ENCODE measurements at places on chromosomes 2 and 18.

DNA sequence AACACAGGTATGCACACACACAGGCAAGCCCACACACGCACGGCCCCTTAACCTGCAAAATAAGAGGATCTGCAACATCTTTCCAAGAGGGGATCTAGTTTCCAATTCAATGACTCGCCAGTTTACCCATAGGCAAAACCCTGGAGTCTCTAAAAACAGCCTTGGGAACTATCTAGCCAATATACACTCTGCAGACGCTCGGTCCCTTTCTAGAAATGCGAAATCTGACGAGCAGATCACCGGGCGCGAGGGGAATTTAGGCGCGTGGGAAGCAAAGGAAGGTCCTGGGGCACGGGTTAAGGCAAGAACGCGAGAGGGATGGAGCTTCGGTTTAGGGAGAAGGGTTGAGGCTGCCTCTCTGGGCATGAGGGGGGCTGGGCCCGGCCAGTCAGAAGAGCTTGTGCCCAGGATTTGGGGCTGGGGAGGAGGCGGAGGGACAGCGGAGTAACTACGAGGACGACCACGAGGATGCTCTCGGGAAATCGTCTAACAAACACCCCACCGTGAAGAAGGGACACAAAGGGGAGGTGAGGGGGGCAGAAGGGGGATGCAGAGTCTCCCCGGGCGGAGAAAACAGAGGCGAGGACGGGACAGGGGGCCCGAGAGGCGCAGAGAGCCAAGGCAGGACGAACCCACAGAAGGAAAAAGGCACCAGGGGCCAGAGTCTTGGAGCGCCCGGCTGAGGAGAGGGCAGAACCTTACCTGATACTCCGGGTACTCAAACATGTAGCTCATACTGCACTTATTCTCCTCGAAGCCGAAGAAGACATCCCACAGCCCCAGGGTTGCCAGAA lies 542 bp downstream of the PGAP1 start:
- DNase-seq: no peak

- no peak for DNase-seq
These were observed 84.7 kb upstream of the EML6 start for GRCh38 chr2:54638774-54639187.

DNA sequence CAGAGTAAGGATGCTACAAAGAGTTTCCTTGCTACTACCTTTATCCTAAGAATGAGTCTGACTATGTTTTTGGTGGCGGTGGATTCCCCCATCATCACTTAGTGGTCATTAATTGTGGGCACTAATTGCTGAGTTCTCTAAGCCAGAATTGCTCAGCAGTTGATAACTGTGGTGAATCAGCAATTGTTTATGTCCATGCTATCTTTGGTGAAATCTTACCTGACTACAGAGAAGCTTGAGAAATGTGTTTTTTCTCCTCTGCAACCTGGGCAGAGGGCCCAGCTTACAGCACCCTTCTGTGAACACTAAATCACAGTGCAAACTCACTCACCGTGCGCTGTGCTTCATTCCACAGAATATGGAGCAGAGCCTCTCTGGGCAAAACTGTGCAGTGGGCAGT lies 683.6 kb downstream of the CNTNAP5 start:
- DNase-seq: no peak

GRCh38 chr2:72367530-72368225 lies 220.0 kb upstream of the CYP26B1 start:
- no peak for DNase-seq

DNA sequence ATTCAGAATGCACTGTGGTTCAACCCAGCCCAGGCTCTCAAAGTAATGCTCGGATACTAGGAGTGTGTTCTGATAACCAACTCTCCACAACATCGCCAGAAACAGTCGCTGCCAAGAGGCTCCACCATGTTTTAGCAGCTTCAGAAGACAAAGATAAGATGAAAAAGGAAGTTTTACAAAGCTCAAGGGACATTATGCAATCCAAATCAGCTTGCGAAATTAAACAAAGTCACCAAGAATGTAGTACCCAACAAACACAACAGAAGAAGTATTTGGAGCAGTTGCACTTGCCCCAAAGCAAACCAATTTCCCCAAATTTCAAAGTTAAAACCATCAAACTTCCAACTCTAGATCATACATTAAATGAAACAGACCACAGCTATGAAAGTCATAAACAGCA lies 360.9 kb downstream of the XIRP2 start:
- no peak for DNase-seq

GRCh38 chr2:140604096-140604495 lies 1526.7 kb downstream of the LRP1B start:
- no peak for DNase-seq

GRCh38 chr2:187710791-187711521 lies 156.7 kb upstream of the TFPI start:
- no peak for DNase-seq

DNA sequence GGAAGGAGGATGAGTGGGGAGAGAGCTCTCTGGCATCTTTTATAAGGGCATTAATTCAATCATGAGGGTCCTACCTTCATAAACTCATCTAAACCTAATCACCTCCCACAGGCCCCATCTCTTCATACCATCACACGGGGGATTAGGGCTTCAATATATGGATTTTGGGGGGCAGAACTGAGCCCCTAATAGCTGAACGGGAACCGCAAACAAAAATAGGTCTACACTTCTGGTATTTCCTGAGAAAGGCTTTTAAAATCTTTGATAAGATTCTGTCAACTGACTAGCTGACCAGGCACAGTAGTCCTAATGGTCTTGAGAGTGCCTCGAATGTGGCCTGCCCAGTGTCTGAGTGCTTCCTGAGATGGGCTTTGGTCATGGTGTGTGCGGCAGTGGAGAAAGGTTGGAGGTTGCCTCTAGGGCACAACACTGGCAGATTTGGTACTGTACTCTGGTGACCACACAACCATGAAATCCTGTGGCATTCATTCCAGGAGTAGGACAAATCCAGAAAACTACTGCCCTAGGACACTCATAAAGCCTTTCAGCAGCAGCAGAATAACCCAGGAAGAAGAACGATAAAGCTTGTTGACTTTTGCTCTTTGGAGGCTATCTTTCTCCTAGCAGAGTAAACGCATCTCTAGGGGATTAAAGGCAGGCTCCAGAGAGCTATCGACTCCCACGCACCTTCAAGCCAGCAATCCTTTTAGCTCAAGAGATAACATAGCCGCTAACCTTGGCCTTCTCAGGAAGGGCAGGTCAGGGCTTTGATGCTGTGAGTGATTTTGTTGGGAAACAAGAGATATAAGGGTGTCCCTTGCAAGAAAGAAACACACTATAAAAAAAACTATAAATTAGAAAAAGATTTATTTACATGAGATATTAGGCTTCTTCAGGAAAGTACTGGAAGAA lies 12.3 kb upstream of the APOB start:
- no peak for DNase-seq

DNA sequence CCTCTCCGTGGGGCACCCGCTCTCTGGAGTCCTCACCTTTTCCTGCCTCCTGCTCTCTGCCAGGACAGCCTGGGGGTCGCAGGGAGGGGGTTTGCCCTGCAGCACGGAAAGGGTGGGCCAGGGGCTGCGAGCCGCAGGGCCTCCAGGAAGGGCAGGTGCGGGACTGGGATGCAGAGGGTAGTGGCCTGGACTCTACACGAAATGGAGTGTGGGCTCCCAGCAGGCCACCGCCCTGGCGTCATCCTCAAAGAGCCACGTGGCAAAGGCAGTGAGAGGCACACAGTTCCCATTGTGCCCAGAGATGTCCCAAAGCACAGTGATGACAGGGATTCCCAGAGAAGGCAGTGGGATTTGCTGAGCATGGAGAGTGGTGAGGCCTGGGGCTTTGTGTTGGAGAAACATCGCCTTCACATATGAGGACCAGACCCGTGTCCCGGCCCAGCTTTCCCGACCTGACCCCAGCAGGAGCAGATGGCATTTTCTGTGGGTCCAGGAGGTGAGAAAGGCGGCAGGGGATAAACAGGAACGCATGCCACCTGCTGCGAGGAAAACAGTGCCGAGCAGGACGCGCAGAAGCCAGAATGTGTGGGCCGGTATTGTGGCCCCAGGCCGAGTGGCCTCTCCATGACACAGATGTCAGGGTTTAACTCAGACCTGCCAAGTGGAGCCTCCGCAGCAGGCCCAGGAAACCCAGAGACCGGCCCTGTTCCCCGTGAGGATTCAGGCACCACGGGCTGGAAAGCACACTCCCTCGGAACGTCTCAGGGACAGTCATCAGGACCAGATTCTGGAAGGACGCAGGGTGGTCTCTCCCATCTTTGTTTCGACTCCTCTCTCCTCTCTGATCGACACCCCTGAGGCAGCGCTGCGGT lies 855.5 kb upstream of the SALL3 start:
- DNase-seq: no peak

- DNase-seq: no peak
These were observed 536.4 kb upstream of the CDH7 start for GRCh38 chr18:65214456-65214855.

- DNase-seq: no peak
These were observed 25.6 kb upstream of the ACSL3 start for GRCh38 chr2:222835143-222835822.

- no peak for DNase-seq
These were observed 12.8 kb upstream of the ZNF532 start for GRCh38 chr18:58851856-58852255.

DNA sequence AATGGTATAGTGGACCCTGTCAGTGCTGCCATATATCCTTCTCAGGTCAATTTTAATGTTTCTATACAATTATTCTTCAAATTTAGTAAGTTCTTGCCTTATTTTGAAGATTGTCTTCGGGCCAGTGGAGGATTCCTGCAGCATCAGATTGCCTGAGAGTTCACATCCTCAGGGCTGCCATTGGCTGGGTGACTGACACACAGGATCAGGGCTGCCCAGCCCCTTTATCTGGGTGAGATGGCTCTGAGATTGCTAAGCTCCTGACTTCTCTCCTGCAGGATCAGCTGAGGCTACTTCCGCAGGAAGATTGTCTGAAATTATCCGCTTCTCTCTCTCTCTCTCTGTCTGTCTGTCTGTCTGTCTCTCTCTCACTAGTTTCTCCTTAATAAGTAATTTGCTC lies 567.4 kb downstream of the TSN start:
- no peak for DNase-seq

DNA sequence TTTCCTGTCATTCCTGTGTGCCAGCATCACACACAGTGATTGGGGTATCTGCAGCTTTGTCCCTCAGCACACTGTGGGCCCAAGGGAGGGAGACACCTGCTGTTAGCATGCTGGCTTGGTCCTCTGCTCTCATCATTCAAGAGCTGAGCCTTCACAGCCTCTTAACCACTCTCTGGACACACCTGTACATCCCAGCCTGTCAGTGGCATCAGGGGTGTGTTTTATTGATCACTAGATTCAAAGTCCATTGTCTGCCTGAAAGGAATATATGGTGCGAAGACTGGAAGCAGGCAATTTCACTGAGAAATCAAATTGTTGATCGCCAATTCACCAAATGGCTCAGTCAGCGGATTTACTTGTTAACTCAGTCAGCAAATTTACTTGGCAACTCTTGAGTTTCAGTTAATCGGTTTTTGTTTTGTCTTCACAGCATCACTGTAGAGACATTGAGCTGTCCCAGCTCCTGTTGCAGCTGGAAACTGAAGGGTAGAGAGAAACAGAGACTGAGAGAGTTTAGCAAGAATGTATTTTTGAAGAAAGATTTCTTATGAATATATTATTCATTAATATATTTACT lies 56.3 kb upstream of the TMEM200C start:
- DNase-seq: no peak

- DNase-seq: no peak
These were observed 16.9 kb upstream of the RGPD4 start for GRCh38 chr2:107809835-107810234.

DNA sequence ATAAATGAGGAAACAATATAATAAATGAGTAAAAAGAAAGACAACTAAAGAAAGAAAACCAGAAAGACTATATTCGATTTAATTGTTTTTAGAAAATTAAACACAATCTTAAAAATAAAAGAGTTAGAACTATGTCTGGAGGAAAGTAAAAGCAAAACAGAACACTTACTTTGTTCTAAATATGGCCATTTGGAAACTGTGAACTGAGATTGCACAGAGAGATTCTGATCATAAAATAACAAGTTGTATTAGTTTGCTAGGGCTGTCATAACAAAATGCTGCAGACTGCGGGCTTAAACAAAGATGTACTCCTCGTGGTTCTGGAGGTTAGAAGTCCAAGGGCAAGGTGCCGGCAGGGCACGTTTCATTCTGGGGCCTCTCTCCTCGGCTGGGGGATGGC lies 128.1 kb upstream of the AQP4 start:
- no peak for DNase-seq

DNA sequence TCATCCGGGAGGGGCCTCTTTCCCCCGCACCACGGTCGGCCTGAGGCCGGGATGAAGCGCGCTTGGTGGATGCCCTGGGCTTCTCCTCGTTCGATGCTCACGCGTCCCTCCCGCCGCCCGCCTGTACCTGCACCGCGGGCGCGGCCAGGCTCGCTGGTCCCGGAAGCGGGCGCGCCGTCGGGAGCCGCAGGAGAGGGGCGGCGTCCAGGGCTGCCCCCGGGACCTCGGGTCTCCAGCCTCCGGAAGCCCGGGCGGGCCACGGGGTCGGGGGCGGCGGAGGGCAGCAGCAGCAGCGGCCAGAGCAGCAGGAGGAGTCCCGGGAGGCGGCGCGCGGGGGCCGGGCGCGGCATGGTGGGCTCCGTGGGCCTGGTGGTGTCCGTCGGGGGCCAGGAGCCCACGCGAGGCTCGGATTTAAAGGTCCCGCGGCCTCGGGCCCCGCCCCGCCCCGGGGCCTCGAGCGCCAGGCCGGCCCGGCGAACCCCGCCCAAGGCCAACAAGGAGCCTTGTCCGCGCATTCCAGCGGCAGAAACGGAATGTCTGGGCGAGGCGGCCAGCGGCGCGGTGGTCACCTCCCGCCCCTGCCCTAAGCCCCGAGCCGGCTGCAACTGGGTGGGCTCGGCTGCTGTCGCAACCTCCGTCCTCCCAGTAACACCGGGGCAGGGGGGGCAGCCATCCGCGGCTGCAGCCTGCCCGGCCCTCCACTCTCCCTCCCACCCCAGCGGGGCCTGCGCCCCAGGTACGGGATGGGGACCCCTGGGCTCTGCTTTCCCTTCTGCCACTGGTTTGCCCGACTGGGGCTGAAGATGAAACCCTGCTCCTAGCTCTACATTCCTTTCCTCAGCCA lies at the start of gene MATN3:
TSS of gene MATN3 (minus strand) at position 387 of the 844 bp plus-strand sequence. CDS start at position 350, 37 bp downstream.
- no peak for DNase-seq

DNA sequence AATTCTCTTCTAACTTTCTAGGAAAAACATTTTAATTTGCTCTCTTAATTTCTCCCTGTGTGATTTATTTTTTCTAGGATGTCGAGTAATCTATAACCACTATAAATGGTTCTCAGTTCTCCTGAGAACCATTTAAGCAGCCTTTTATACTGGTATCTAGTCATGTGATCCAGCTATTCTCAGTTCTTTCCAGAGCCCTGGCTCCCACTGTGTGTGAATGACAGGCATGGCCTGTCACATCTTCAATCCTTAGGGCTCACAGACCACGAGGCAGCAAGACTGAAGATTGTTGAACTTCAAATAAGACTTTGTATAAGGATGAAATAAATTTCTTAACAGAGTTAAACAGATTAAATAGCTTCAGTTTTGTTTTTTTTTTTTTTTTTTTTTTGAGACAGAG lies 219.4 kb downstream of the HNMT start:
- DNase-seq: no peak

DNA sequence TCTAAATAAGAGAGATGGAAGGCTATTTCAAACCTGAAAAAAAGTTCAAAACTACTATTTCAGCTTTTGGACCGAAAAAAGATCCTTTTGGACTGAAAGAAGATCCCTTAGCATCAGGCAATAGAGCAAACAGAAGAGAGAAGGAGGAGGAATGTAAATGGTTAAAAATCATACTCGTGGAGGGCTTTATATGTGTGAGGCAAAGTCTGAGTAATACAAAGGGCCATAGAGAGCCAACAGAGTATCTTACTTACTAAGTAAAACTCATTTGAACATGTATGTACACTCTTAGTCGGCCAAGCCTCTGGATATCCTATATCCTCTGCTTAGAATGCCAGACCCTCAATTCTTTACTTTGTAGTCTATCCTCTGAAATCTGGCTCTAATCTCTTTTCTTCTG lies 55.7 kb downstream of the ITSN2 start:
- no peak for DNase-seq
